Right cardiac atrium (tissue), 5 donors: ENCODE measurements at places on chromosomes 6 and 20. TPM values are rescaled to one million over a fixed set of nuclear protein-coding genes. Genes with fewer than 3 reads are reported as not detected.
A peak's percentile ranks its signal among the peaks of the same experiment; 100 is the strongest.

GRCh38 chr6:106847116-106847515 lies 127.4 kb downstream of the CD24 start:
- no peak for DNase-seq

Gene PDYN
- total RNA-seq: not detected

DNA sequence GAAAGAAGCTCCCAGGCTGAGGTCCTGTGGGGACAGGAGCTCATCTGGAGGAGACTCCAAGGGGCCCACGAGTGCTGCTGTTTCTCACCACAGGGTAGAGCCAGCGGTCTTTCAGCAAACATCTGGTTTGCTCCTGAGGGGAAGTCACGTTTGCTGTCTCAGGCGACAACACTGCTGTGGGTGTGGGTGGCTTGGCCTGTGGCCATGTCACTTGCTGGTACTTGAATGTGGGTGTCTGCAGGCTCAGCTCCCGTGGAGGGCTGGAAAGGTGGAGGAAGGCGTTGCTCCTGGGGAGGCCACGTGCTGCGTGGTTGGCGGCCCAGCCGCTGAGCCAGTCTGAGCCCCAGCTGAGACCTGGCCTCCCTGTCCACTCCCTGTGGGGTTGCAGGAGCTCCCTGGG lies 52.8 kb upstream of the MPC1 start:
- peak; percentile 37 for DNase-seq

DNA sequence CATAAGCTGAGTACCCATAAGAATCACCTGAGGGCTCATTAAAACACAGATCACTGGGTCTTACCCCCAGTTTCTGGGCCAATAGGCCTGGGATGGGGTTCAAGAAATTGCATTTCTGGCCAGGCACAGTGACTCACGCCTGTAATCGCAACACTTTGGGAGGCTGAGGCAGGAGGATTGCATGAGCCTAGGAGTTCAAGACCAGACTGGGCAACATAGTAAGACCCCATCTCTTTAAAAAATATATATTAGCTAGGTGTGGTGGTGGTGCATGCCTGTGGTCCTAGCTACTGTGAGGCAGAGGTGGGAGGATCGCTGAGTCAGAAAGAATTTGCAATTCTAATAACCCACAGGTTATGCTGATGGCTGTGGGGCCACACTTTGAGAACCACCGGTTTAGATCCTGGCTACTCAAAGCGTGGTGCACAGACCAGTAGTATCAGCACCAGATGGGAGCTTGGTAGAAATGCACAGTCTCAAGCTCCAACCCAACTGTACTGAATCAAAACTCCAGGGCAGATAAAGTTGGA lies 2.0 kb downstream of the CCM2L start:
- no peak for DNase-seq

DNA sequence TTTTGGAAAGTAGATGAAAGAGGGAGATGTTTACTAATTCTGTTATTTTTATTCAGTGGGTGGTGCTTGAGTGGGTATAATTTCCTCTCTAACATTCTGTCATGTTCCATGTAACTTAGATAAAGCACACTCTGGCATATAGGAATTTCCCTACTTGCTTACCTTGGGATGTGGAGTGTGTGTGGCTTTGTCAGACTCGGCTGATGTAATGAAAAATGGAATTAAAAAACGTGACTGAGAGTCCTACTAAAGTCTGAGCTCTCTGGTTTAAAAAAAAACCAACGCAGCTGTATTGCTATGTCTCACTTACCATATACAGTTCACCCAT lies 98.3 kb downstream of the JARID2 start:
- DNase-seq: no peak

Gene OGFR
- 21.0 TPM for total RNA-seq

DNA sequence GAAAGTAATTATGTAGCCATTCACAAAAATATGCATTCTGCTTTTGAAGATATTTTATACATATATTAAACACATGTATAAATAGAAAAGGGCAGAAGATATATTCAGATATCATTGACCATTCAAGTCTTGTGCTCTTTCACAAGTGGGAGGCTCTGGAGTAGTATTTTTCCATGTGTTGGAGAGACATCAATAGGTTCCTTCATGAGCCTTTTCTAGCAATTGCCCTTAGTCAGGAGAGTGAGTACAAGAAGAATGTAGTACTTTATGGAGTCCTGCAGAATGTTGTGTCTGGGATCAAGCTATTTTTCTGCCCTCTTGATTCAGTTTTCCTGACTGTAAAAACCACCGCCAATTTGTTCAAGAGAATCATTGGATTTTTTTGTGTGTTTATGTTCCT lies 117.9 kb downstream of the LRRC1 start:
- DNase-seq: no peak

Gene AKAP7
- 14.5 TPM for total RNA-seq

DNA sequence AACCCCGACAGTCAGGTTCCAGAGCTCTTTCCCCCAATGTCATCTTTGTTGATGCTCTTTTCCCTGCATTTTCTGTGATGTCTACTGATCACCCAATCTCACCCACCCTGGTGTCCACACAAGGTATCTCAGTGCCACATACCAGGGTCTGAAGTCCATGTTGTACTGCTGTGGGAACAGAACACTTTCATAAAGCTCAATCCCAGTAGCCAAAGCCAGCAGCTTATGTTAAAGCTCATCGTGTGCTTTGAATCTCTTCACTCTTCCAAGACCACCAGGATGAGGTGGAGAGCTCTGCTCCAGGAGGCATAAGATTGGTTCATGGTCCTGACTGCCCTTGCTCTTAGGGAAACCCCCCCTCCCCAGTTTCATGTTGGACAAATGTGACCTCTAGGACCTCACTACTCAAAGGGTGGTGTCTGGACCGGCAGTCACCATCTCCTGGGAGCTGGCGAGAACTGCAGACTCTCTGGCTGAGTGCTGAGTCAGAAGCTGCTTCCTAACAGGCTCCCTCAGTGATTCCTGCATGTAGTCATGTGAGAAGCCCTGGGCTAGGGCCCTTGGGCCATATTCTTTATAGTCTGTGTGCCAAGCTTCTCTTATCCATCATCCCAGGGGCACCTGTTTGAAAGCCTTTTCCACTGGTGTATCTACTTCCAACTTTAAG lies 13.4 kb upstream of the CPNE5 start:
- DNase-seq: peak; percentile 63

- no peak for DNase-seq
Observed at GRCh38 chr6:40352006-40352405, 235.2 kb downstream of the LRFN2 start.

Gene SSTR4
- total RNA-seq: not detected

GRCh38 chr20:9829835-9830234 lies 9.0 kb downstream of the PAK5 start:
- DNase-seq: no peak

Gene HLA-DQA2
- total RNA-seq: 0.34 TPM

DNA sequence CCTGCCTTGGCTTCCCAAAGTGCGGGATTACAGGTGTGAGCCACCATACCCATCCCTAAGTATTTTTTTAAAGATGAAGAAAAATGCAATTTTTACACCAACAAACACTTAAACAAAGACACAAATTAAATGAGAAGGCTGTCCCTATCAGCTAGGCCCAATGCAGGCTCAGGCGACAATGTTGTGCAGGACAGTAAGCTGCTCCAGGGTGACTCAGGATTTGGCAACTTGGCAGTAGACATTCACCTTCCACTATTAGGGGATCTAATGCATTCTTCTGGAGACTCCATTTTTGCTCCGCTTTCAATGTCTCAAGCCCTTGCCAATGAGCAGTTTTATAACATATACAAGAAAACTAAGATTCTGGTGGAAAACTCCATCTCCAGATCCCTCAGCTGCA lies 19.7 kb downstream of the NDRG3 start:
- DNase-seq: no peak

DNA sequence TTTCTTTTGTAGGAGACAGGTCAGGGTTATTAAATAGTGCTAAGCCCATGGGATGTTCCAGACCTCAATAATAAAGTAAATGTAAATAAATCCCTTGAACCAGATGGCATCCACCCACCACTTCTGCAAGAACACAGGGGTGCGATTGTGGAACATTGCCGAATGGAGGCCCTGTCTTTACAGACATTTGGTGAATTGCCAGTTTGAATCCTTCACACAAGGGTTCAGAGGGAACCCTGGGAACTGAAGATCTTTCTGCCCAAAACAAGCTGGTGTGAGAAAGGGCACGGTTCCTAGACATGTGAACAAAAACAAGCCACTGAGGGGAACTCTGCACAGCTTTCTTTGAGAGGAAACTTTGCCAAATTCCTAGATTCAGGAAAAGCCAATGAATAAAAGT lies 30.2 kb upstream of the RNF8 start:
- DNase-seq: peak; percentile 55

- no peak for DNase-seq
Observed at GRCh38 chr6:13355999-13356785, 27.9 kb upstream of the TBC1D7 start.

DNA sequence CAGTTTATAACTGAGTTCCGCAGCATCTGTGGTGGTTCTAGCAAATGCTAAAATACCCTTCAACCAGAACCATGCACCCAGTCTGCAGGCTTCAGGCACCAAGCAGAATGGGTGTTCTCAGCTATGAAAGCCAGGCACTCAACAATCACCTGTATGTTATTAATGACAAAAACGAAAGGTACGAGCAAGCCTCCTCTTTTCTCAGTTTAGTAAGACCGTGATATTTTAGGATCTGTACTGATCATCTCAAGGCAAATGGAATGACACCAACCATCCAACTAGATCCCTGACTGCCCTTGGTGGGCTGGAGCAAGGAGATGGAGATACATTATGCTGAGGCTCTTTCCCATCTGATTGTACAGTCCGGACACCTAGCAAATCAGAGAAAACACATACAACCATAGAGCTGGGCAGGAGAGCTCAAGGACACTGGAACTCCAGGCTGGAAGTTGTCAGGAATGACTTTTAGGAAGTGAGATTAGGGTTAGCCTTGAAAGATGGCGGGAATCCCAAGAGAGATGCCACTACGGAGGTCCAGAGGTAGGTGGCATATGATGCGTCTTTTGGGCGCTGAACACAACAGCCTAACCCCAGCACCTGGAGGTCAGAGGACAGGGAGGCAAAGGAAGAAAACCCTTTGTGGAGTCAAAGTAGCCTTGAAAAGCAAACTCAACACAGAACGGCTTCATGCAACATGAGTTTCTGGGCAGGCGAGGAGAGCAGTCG lies 33.4 kb downstream of the SLC23A2 start:
- DNase-seq: no peak

GRCh38 chr6:16140607-16141006 lies 11.7 kb downstream of the MYLIP start:
- no peak for DNase-seq

GRCh38 chr6:17705778-17706579 lies 746 bp downstream of the NUP153 start:
- peak; percentile 83 for DNase-seq

Gene SLC17A1
- not detected for total RNA-seq
